Activated naive CD4-positive, alpha-beta T cell treated with anti-CD3 and anti-CD28 coated beads, Interleukin-2, amount 10 ng/mL, durations not matched to agents 5 hours and 36 hours (primary cell): ENCODE measurements at places on chromosomes 5 and 9. TPM values are rescaled to one million over a fixed set of nuclear protein-coding genes. Genes with fewer than 3 reads are reported as not detected.

Gene PCDHGA7
- total RNA-seq: not detected

Gene PDLIM4
- not detected for total RNA-seq

Gene MEGF10
- total RNA-seq: not detected

Gene ALAD
- total RNA-seq: 27.9 TPM

Gene ANGPTL2
- not detected for total RNA-seq

Gene GCNT4
- total RNA-seq: 2.2 TPM

Gene GBGT1
- 5.1 TPM for total RNA-seq

Gene SURF1
- 40.0 TPM for total RNA-seq

Gene SH3TC2
- not detected for total RNA-seq

Gene TRPM6
- not detected for total RNA-seq
